ENCODE measurements at places on chromosomes 16 and 17.

DNA sequence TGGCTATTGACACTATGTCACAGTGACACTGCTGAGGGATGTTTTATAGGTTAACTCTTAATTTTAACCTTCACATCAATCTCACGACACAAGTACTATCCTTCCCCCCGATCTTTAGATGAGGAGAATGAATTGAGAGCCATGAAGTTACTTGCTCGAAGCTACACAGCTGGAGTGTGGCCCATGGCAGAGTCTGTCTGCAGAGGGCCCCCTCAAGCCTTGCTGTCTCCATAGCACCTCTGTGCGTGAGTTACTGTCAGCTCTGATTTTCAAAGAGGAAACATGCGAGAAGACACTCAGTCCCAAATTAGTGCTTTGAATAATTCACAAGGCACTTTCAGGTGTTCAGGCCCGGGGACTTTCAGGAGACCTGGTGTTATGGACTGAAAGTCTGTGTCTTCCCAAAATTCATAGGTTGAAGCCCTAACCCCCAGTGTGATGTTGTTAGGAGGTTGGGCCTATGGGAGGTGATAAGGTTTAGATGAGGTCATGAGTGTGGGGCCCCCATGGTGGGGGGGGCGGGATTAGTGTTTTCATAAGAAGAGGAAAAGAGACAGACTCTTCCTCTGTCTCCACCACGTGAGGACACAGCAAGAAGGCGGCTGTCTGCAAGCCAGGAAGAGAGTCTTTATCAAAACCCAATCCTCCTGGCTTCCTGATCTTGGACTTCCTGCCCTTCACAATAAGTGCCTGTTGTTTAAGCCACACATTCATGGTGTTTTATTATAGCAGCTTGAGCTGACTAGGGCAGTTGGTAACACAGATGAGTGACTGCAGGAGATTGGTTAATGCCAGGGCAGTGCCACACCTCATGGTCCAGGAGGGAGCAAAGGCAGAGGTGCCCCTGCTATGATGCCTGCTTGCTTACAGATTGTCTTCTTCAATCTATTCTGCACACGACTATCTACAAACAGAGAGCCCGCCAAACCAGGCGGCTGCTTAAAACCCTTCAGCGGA, 281.8 kb downstream of the HAPSTR1 start:
- no peak for DNase-seq

DNA sequence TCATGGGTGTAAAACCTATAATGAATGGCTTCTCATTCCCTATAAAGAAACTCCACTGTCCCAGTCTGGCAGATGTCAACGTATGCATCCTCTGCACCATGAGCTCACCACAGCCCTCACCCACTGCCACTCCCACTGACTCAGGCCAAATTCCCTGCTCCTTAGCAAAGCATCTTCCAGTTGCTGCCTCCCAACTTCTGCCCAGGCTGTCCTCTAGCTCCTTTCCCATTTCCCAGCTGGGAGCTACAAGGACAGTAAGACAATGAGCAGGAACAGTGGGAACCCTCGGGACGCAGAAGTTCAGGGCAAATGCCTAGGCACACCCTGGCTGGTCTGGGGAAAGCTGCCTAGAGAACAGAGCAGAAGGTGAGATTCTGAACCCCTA, 9.1 kb upstream of the THAP11 start:
- no peak for DNase-seq

GRCh38 chr16:11094857-11095565, 150.6 kb downstream of the CLEC16A start:
- DNase-seq: no peak

- DNase-seq: no peak
Observed at GRCh38 chr17:5986644-5987043, 83.5 kb upstream of the WSCD1 start.

GRCh38 chr17:48270899-48271298, 159.1 kb downstream of the SKAP1 start:
- DNase-seq: no peak

DNA sequence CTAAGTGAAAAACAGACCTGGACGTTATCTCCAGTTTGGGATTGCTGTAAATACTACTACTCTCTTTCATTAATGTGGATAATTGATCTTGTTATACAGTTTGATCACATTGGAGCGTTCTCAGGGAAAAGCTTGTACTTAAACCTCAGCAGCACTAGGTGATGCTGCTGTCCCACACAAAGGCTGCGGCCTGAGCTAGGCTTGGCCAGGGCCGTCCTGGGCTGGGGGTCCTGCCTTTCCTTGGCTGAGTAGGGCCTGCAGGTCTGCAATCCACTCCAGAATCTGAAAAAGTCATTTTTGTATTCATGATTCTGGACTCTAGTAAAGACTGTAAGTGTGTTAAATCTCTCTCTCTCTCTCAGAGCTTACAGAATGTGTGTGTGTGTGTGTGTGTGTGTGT, 23.7 kb upstream of the PMFBP1 start:
- no peak for DNase-seq

DNA sequence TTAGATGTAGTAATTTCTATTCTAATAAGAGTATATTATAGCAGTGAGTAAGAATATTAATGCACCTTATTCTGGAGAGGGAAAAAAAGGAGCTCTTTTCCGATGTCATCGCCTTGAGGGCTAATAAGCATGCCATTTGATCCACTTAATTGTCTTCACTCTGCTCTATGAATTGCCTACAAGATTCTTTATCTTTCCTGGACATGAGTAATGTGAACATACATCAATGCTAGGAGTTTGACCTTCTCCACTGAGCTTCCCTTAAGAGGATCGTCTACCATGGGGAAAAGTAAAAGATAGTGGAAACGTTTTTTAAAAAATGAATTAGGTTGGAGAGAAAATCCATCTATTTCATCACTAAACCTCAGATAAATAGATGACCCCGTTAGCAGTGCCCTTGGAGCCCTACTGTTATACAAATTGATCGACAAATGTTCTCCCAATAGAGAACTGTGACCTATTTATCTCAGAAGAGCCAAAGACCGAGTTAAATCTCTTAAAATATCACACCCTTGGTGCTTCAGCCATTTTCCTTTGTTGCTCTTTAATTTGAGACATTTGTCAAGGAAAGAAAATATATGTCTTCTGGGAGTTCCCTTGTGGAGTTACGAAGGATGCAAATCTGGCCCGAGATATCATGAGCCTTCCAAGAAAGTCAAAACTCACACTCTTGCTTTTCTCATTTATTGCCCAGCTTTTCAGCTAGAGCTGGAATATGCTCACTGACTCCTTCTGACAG, 898.5 kb downstream of the KCNJ2 start:
- no peak for DNase-seq

DNA sequence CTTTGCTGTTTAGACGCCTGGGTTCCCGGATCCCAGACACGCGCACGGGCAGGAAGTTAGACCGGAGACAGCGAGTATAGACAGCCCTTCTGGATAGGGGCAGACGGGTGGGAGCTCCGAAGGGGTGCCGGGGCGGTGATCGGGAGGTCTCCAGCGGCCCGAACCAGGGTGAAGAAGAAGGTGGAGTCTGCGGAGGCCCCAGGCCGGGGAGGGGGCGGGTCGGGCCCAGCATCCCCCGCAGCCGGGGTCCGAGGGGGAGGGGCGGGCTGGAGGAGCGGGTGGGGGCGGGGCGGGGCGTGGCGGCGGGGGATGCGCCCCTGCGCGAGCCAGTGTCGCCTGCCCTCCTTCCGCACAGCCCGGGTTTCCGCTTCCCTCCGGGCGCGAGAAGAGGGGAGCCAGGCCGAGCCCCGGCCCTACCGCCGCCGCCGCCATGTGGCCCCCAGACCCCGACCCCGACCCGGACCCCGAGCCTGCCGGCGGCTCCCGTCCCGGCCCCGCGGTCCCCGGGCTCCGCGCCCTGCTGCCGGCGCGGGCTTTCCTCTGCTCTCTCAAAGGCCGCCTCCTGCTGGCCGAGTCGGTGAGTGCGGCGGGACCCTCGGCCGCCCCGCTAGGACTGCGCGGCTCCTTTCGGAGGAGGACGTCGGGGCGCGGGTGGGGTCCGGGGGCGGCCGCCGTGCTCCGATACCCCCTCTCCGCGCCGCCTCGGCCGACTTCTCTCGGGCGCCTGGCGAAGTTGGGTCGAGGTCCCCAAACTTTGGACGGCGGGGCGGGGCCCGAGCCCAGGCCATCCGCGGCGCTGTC, at the start of gene CMTM3:
CMTM3 (plus strand) TSS at position 329 of the 801 bp plus-strand sequence; CDS start at position 431, 102 bp downstream.
- DNase-seq: peak; percentile 58

DNA sequence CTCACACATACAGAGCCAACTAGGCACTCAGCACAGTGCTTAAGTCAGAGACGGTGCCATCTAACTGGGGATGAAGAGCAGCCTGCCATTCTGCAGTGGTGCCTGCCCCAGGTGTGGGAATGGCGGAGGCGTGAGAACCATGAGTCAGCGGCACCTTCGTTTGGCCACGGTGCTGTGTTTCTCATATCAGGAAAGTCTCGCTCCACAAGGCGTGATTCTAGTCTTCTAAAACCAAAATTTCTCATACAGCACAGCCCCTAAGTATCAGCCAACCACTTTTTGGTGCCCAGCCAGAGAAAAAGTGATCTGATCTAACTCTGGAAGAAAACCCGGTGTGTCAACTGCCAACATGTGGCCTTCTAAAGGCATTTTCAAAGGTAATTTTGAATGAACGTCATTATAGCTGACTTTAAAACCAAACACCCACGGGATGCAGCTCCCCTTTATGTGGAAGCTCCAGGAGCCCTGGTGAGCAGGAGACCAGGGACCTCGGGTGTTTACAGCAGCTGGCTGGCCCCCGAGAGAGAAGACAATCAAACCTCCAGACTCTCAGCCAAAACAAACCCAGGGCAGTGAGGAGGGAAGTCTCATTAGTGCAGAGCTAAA, 54.6 kb downstream of the ABCC12 start:
- DNase-seq: no peak

- DNase-seq: no peak
Observed at GRCh38 chr16:14063618-14064581, 7.2 kb upstream of the MRTFB start.

- DNase-seq: no peak
Observed at GRCh38 chr17:64920419-64921172, 1.3 kb upstream of the LRRC37A3 start.

GRCh38 chr16:25018972-25019617, 3.9 kb upstream of the ARHGAP17 start:
- no peak for DNase-seq

DNA sequence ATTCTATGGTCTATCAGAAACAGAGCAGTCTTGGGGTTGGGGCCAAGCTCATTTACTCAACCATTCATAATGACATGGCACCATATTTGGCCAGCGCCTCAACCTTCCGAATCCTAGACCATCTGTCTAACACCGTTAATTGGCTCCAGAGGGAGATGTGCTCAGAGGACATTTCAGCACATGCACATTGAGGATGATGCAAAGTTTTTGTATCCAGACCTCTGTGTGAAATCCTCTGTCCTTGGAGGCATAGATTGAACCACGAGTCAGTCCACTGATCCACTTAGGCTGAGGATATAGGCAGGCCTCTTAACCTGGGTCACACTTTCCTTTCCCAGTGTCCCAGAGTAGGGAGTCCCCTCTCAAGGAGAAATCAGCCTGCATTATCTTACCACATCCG, 85.5 kb downstream of the SHISA6 start:
- no peak for DNase-seq

DNA sequence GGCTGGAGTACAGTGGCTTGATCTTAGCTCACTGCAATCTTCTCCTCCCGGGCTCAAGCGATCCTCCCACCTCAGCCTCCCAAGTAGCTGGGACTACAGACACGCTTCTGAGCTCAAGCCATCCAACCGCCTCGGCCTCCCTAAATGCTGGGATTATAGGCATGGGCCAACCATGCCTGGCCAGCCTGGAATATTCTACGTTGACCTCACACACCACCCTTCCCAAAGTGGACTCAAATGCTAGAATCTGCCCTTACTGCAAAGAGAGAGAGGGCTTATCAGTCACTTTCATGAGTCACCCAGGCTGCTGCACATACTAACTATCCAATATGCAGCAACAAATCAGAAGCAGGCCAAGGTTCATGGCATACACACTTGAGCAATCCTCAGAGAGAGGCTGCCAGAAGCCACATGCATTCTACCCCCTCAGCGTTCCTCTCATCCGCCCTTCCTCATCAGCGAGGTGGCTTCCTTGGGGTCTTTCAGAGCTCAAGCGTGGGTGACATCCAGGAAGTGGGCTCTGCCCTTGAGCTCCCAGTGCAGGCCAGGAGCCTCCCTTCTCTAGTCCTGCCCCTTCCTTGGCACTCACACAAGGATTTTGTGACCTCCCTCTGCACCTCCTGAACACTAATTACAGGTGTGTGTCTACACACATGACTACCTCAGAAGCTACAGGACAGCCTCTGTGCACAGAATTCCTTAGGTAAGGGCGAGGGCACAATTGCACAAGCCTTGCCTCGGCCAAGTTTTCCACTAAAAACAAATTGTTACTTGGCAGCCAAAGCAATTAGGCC, 24.8 kb upstream of the SIAH1 start:
- no peak for DNase-seq

DNA sequence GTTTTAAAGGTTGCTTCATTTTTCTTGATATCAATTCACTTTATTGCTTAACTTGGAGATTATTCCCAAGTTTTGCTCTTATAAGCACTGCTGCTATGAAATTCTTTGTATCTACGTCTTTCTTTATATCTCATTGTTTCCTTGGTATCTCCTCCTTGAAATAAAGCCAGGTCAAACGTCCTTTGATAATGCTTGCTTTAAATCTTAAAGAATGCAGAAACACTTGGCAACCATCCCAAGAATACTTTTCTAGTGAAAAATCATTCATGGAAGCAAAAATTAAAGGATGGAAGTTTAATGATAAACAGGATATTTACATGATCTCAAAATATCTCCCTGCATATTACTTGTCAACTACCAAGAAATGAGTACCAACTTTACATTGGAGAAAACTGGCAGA, 175.2 kb downstream of the CPPED1 start:
- DNase-seq: no peak

DNA sequence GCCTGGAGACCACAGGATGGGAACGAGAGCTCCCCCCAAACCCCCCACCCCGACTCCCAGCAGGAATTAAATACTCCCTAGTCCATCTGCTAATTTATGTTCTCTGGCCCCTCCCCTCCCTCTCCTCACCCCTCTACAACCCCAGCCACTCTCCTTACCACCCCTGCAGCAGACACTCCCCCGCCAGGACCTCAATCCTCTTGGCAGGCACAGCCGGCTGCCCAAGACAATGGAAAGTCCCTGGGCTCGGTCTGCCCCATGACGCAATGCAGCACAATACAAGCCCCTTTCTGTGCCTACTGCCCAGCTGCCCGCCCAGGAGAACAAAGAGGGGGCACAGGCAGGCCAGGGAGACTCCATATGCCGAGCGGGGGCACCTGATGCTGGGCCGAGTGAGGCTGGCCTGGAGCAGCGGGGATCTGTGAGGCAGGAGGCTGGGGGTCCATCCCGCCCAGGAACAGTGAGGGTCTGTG, 30.3 kb upstream of the CDC42EP4 start:
- DNase-seq: no peak

- DNase-seq: no peak
Observed at GRCh38 chr17:41167561-41167960, 460 bp downstream of the KRTAP4-3 start.

DNA sequence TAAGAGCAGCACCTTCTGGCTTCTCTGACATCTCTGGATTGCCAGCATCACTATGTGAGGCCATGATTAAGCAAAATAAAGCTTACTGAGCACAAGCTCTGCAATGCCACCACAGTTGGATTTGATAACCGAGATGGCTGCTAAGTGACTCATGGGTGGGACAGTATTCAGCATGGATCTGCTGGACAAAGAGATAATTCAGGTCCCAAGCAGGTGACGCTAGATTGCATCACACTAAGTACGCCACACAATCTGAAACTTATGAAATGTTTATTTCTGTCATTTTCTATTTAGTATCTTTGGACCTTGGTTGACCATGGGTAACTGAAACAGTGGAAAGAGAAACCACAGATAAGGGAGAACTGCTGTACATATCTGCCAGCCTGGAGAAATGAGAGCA, 27.4 kb downstream of the CDRT15 start:
- no peak for DNase-seq

Measured in stimulated activated CD8-positive, alpha-beta memory T cell treated with anti-CD3 and anti-CD28 coated beads, Interleukin-15, amount 100 ng/mL, for 24 hours (primary cell).